ENCODE measurements at places on chromosomes 4 and X.
A peak's percentile ranks its signal among the peaks of the same experiment; 100 is the strongest.

DNA sequence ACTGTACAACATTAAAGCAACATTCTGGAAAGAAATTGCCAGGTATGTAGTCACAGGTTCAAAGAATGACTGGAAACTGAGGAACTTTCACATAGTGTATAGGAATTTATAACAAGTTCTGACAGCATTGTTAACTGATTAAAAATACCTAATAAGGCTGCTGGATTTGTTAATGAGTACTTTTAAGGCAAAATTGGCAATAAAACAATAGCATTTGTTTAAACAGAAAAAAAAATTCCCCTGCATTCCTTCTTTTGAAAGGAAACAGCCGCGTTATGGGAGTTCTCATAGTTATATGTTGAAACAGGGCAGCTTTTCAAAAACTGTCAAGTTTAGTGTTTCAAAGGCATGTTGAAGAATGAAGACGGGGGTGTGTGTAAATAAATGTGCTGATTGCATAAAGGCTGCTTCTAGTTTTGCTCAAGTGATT, 282.5 kb upstream of the FAT1 start:
- no peak for DNase-seq

DNA sequence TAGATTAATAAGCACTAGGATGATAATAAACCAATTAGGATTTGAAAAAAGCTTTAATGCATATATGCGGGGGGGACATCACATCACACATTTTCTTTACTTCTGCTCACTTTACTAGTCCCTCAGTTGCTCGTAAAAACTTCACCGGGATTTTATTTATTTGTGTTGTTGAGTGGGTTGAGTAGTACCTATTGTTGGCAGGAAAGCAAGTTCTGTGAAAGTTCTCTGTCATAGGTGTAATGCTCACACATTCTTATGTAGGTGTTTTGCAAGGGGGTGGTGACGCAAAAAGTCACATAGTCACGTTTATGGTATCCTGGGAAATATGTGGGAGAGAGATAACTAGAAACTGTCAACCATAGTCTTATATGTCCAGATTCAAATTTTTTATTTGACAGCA, 65.3 kb downstream of the PDLIM5 start:
- DNase-seq, result no peak

GRCh38 chr4:175762582-175762981, 49.5 kb downstream of the GPM6A start:
- DNase-seq, result no peak

DNA sequence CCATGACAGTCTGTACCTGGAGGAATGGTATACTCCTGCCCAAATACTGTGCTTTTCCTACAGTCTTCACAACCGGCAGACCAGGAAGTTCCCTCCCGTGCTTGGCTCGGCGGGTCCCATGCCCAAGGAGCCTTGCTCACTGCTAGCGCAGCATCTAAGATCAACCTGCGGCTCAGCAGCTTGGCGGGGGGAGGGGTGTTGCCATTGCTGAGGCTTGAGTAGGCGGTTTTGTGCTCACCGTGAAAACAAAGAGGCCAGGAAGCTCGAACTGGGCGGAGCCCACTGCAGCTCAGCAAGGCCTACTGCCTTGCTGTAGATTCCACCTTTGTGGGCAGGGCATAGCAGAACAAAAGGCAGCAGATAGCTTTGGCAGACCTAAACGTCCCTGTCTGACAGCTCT, 152.7 kb downstream of the TEX11 start:
- DNase-seq, result peak; percentile 72

DNA sequence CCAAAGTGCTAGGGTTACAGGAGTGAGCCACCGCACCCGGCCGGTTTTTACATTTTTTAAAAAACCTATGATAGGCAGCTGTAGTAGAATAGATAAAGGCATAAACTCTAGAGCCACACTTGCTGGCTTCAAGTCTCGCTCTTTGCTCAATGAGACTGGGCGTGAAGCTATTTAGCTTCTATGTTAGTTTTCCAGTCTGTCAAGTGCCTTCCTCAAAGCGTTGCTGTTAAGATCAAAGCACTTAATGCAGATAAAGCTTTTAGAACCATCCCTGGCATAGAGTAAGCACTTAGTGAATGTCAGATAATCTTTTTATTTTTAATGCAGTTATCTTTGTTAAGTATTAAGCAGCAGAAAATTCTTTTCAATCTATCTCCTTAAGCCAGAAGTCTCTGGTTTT, 42.0 kb upstream of the BMPR1B start:
- DNase-seq, result no peak

DNA sequence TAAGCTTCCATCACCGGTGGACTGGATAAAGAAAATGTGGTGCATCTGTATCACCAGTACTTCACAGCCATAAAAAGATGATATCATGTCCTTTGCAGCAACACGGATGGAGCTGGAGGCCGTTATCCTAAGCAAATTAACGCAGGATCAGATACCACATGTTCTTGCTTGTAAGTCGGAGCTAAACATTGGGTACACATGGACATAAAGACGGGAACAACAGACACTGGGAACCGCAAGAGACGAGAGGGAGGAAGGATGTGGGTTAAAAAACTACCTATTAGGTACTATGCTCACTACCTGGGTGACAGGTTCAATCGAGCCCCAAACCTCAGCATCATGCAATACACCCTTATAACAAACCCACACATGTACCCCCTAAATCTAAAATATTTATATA, 16.3 kb upstream of the IDS start:
- no peak for DNase-seq

GRCh38 chr4:147768113-147768512, 36.2 kb downstream of the ARHGAP10 start:
- no peak for DNase-seq

DNA sequence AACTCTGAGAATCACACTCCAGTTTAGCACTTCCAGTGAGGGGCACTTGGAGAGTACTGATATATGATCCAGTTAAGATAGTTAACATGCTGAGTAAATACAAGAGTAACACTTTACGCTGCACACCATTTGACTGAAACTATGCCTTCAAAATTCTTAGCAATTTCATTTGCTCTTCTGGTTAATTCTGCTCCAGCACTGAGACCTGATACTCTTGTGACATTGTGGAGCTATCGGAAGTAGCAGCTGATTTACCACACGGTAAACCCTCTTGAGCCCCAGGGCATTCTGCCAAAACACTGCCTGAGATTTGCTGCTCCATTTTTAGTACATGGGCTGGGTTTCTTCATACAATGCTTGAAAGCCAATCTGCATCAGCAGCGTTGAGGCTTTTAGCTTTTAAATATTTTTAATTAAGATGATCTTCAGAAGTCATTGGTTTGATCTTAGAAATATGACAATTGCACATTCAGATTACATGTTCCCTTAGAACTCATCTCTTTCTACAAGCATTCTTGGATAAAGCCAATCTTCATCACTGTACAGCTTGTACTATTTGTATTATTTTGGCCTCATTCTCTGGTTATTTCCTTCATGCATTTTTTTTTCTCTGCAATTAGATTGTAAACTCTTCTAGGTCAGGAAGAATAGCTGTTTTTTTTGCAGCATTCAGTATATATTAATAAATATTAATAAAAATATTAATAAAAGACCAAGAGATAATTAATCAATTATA, 67.8 kb upstream of the ETNPPL start:
- DNase-seq, result no peak

All from activated T-cell treated with anti-CD3 and anti-CD28 coated beads, Interleukin-2, amount 50 U/mL, for 48 hours (primary cell).